GM03348 (cell line): ENCODE measurements at places on chromosomes 12 and 14.

DNA sequence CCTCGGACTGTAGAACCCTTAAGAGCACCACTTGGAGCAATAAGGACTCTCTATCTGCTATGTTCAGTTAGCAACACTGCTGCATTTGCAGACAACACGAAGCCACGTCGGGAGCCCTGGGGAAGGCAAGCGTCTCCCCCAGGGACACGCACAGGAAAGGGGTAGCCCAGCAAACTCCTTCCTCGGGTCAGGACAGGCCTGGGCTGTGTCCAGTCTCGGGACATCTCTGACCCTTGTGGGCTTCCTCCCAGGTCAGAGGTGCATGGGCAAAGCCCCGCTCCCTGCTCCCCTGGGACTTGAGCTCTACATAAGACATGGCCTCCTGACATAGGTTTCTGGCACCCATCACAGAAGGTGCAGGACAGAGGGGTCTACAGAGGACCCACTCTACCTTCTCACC lies 119.5 kb downstream of the PIWIL1 start:
- DNase-seq = no peak

DNA sequence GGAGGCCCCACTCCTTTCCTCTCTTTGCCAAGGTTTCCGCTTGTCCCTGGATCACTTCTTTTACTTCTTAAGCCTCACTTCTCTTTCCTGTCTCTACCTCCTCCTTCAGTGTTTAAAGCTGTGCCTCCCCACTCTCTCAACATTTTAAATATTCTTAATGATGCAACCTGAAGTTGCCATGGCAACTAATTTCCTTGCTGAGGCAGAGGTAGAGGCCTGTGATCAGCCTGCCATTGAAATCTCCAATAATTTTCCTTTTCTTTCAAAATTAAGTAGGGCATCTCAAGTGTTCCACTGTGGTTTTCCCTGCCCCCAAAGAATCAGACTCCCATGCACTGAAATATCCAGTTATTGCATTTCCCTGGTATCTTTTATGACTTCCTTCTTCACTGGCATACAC lies 108.6 kb upstream of the VRK1 start:
- no peak for DNase-seq

- peak; percentile 50 for DNase-seq
These were observed 640 bp downstream of the ARMH4 start for GRCh38 chr14:58151133-58152013.

DNA sequence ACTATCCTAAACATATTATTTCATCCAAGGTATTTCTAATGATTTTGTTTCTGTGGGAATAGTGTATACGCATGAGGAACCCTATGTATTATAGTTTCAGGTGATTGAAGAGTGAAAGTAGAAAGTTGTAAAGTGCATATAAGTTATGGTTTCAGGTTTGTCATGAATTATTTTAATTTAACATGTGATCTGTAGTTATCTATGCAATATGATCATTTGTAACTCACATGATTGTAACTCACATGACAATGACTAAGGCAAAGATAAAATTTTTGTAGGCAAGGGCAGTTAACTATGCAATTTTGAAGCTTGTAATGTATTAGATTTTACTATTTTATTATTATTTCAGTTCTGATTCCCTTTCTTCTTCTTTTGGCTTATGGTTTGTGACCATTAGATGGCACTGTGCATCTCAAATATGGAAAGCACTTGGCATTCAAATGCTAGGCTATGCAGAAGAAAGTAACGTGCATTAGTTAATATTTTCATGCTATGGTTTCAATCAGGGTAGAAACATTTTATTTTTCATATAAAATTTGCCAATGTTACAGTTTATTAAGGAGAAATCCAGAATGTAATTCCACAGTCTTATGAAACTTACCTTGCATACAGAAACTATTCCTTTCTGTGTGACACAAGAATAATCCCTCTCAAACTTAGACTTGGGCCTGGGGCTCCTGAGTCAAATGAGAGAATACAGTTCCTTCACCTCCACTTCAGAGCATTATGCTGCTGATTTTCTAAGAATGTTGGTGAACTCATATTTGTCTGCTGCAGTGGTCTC lies 15.8 kb upstream of the TMEM30B start:
- DNase-seq = peak; percentile 66

DNA sequence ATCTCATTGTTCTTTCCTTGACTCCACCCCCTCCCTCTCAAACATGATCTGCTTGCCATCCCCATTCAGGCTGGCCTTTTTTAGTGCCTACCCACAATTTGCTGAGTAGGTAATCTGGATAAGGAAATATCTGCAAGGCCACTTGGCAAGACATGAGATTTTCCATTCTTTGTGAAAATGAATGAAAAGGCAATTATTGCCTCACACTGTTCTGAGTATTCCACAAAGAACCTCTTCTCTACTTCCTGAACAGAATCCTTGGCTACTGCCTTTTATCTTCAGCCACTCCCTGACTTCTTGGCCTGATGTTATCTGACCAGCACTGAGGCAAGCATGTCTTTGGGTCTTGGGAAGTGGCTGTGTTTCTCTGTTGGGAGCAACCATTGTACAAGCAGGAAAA lies 263.2 kb upstream of the ATP2B1 start:
- no peak for DNase-seq

GRCh38 chr12:92063641-92064040 lies 82.0 kb downstream of the BTG1 start:
- DNase-seq = no peak

- no peak for DNase-seq
These were observed 99.2 kb downstream of the SNAPC1 start for GRCh38 chr14:61861320-61861865.

GRCh38 chr12:79274501-79275064 lies 410.0 kb downstream of the SYT1 start:
- DNase-seq = no peak

DNA sequence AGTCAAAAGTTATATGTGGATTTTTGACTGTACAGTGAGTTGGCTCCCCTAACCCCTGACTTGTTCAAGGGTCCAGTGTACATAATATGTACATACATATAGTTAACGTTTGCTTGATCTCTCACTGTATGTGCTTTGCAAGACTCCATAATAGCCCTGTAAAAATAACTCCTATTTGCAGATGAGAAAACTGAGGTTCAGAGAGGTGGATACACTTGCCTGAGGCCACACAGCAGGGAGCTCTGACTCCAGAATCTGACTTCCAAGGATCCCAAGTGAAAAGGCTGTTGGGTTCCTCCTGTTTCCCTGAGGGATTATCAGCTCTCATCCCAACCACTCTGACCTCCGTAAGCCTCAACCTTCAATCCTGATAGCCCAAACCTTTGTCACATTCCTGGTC lies 41.7 kb downstream of the CMKLR1 start:
- DNase-seq = no peak

DNA sequence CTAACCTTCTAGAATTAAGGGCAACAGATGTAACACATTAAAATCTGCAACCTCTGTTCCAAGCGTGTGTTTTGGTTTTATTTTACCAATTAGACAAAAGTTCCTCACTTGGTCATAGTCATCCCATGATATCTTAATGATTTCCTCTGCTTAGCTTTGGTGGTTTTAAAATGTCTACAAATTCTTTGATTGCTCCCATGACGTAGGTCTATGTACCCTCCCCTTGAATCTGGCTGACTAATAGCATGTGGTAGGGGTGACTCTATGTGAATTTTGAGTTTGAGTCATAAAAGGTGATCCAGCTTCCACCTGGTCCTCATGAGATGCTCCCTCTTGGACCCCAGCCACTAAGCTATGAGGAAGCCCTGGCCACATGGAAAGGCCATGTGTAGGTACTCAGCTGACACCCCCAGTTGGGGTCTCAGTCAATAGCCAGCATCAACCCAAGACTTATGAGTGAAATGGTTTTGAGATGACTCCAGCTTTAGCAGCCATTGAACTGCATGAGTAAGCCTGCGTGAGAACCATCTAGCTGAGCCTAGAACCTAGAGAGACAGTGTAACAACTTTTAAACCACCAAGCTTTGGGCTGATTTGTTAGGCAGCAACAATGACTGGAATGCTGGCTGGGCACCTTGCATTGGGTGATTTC lies 247.1 kb downstream of the MSRB3 start:
- peak; percentile 75 for DNase-seq

GRCh38 chr12:15726027-15726877 lies 62.9 kb downstream of the EPS8 start:
- peak; percentile 9 for DNase-seq

DNA sequence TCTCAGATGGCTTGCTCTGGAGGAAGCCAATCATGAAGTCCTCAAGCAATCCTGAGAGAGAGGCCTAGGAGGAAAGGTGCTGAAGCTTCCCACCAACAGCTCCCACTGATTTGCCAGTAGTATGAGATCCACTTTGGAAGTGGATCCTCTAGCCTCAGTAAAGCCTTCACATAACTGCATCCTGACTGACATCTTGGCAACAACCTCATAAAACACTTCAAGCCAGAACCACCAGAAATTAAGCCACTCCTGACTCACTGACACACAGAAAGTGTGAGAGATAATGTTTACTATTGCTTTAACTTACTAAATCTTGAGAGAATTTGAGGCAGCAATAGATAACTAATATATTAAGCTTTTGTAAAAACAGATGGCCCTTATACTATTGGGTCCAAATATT lies 11.7 kb upstream of the TMX1 start:
- DNase-seq = no peak

- DNase-seq = no peak
These were observed 1.2 kb upstream of the TRHDE start for GRCh38 chr12:72270961-72271360.

- no peak for DNase-seq
These were observed 8.6 kb upstream of the CD27 start for GRCh38 chr12:6435961-6436715.

DNA sequence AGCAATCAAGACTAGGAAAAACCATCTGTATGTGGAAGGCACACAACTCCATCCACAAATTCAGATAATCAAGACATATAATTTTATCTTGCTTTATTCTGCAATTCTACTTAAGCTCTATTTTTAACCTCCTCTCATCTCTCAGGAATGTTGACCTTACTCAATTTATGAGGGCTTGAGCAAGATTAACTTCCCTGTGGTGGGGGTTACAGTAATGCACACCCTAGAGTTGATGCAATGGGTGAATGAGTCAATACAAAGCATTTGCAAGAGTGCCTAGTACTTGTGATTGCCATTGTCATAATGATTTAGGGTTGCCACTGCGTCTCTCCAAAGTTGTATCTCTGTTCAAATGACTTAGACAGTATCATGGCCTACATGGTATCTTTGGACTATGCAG lies 1598.4 kb upstream of the TMEM132C start:
- DNase-seq = peak; percentile 43
